ENCODE measurements at places on chromosomes 11 and 22.

DNA sequence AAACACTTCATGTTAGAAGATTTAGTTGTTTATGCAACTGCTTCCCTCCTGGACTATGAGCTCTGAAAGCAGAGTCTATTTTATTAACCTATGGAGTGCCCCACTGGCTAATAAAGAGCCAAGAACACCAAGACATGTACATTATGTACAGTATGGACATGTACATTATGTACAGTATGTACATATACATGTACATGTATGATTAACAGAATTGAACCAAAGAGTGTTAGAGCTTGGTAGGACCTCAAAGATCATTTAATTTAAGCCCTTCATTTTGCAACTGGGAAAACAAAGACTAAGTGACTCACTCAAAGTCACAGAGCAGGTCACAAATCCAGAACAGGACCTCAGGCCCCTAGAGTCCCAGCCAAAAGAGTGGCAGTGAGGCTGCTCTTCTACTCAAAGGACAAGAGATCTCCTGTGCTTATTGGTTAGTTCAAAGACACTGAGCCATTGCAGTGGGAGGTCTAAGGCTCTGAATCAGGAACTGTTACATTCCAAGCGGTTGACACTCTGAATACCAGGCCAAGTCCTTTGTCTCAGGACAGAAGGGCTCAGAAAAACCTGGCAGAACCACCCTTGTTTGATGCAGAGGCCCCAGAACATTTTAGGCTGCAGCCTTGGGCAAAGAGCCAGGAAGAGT is 103.8 kb downstream of the FAM168A start:
- peak; percentile 88 for DNase-seq

GRCh38 chr11:35635933-35636332 is 17.7 kb downstream of the FJX1 start:
- DNase-seq, result no peak

DNA sequence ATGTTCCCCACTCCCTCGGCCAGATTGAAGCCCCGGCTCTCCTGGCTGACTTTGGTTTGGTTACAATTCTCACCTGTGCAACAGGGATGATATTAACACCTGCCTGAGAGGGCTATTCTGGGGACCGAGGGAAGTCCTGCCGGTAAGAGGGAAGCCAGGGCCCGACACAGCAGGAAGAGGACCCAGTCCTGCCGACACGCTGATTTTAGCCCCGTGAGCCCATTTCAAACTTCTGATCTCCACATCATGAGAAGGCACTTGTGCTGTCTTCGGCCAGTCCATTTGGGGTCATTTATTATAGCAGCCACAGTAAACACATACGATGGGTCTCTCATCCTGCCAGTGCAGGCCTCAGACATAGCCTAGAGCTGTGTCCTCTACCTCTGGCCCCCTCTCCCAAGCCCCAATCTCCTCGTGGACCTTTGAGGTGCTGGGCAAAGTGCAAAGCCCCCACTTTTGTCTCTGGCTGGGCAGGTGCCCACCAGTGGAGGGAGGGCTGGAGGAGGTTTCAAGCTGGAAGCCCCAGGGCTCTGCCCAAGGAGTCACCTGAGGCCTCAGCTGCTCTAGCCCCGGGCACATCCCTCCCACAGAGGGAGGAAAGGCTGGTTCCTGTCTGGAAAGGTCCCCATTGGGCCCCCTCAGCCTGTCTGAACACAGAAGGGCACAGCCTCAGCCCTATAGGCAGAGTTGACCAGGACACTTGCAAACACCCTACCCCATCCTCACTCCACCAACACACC is 59.1 kb upstream of the FGF3 start:
- DNase-seq, result no peak

- DNase-seq, result no peak
These were observed 5.9 kb downstream of the USP2 start for GRCh38 chr11:119375337-119376196.

DNA sequence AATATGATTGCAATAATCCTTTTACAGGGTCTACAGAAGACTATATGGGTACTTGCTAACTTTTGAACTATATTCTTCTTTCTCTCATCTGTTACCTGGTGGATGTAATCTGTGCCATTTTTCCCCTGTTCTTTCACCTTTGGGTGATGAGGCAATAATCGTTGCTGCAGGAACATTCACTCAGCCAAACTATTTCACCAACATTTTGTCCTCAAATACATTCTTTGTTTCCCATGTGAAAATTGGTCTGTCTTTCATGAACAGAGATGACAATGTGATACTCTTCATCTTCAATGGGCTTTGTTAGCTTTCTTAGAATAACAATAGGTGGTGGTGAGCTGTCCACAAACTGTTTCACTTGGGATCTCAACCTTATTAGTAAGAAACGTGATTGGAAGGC is 52.1 kb upstream of the CAPRIN1 start:
- no peak for DNase-seq

GRCh38 chr22:35417606-35418005 is 17.7 kb downstream of the MCM5 start:
- DNase-seq, result no peak

DNA sequence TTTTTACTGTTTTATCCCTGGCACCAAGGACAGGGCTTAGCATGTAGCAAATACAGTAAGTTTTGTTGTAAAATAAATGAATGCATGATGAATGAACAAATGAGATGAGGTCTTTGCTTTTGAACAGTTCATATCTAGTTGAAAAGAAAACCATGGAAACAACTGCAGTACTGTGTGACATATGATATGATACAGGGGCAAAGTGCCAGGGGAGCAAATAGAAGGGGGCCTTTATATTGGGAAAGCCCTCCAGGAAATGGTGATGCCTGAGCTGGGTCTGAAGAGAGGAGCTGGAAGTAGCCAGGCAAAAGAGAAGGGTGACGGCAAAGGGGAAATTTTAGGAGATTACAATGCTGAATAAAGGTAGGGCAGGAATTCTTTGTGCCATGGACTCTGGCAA is 63.8 kb upstream of the UCP3 start:
- no peak for DNase-seq

- peak; percentile 43 for DNase-seq
These were observed 6.3 kb downstream of the ARHGEF17 start for GRCh38 chr11:73314117-73314961.

DNA sequence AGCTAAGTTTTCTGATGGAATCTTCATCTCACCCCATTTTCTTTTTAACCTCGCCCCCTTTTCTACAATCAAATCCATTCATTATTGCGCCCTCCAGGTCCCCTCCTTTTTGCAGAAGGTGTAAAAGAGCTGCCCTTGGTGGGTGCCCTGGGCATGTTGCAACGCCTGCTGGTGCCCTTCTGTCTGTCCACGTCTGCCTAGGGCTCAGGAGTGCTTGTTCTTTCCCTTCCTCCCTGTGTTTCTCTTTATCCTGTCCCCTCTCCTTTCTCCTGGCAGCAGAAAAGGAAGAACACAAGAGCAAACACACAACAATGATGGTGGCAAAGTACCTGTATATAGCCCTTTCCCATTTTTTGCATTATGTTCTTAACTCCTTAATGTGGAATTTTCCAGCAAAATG is 6.2 kb upstream of the TLCD5 start:
- DNase-seq, result no peak

- no peak for DNase-seq
These were observed 1.9 kb downstream of the CRYBB1 start for GRCh38 chr22:26615830-26616435.

- DNase-seq, result no peak
These were observed 25.9 kb downstream of the ZNF195 start for GRCh38 chr11:3353066-3353465.

GRCh38 chr22:46238541-46238940 is 11.6 kb downstream of the CDPF1 start:
- DNase-seq, result no peak

- no peak for DNase-seq
These were observed 41.0 kb upstream of the MS4A8 start for GRCh38 chr11:60658409-60658808.

- DNase-seq, result no peak
These were observed 2.7 kb upstream of the OR2D2 start for GRCh38 chr11:6895010-6895409.

DNA sequence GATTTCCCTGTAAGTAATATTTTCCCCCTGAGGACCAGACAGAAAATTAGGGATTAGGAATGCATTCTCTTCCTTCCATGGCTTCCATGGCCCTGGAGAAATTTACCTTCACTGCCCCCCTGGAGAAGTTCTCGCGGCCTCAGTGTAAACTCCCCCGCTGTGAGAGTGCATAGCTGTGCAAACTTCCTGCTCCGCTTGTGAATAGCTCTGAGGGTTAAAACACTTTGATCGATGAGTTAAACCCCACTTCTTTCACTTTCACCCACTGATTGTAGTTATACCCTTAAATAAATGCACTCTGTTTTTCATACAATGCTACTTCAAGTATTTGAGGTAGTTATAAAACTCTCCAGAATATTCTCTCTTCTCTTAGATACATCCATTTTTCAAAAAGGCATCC is 190.8 kb downstream of the DSCAML1 start:
- no peak for DNase-seq
